Osteoblast (primary cell): ENCODE measurements at places on chromosomes 3 and 15. TPM values are rescaled to one million over a fixed set of nuclear protein-coding genes. Genes with fewer than 3 reads are reported as not detected.

- DNase-seq: no peak
Observed at GRCh38 chr3:58884453-58884852, 165.4 kb downstream of the CFAP20DC start.

Gene SNX22
- under 0.01 and 0.29 TPM in 2 replicates for total RNA-seq

DNA sequence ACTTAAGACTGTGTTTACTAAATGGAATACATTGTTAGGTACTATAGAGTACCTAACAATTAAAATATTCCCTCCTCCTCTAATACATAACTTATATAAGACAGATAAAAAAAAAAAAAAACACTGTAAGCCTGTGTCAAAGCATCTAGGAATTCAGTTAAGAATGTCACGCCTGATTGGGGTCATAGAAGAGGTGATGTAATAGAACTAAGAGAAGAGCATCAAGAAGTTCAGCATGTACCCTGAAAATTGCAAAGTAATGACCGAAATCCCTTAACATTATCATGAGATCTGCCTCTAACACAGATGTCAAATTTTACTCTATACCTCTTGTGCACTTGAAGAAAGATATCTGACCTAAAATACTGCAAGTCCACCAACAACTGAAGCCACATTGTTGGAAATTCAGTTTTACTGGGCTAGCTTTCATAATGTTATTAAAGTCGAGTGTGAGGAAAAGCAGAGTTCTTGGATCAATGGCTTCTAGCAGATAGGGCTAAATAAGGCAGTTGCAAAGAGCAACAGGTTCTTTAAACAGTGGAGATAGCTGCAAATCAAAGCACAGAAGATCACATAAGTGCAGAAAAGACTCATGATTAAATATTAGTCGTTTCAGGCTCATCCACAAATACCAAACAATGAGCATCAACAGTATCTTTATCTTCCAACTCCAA, 75.0 kb downstream of the TBL1XR1 start:
- DNase-seq: no peak

Gene SLC28A1
- total RNA-seq: not detected in 2 replicates

GRCh38 chr3:29099775-29100174, 181.1 kb upstream of the RBMS3 start:
- peak; percentile 6 for DNase-seq

Gene MESP2
- total RNA-seq: 0.72 and 1.5 TPM in 2 replicates

Gene RHOV
- 0.36 TPM in 1 of 2 replicates, not detected in the other for total RNA-seq

Gene SLC9A9
- 6.5 and 8.3 TPM in 2 replicates for total RNA-seq

GRCh38 chr15:81170511-81170910, 26.2 kb upstream of the IL16 start:
- DNase-seq: no peak

DNA sequence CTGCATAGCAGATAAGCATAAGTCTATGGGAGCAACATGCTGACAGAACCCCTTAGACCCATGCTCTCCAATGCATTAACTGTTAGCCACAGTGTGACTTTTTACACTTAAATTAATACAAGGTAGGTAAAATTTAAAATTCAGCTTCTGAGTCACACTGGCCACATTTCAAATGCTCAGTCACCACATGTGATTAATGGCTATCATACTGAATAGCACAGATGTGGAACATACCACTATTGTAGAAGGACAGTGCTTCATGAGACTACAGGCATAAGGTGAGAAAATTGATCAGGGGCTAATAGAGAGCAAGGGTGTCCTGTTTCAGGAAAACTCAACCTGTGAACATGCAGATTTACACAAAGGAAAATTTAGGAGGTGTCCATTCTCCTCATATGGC, 357.0 kb upstream of the SEMA6D start:
- no peak for DNase-seq

Gene LARP6
- 76.0 and 77.4 TPM in 2 replicates for total RNA-seq

- DNase-seq: no peak
Observed at GRCh38 chr3:159907828-159908227, 80.8 kb upstream of the IL12A start.

Gene MEX3B
- 11.2 and 15.2 TPM in 2 replicates for total RNA-seq

GRCh38 chr3:13260259-13261103, 159.6 kb downstream of the NUP210 start:
- DNase-seq: peak; percentile 69

Gene ZDHHC23
- total RNA-seq: 0.88 and 1.1 TPM in 2 replicates

DNA sequence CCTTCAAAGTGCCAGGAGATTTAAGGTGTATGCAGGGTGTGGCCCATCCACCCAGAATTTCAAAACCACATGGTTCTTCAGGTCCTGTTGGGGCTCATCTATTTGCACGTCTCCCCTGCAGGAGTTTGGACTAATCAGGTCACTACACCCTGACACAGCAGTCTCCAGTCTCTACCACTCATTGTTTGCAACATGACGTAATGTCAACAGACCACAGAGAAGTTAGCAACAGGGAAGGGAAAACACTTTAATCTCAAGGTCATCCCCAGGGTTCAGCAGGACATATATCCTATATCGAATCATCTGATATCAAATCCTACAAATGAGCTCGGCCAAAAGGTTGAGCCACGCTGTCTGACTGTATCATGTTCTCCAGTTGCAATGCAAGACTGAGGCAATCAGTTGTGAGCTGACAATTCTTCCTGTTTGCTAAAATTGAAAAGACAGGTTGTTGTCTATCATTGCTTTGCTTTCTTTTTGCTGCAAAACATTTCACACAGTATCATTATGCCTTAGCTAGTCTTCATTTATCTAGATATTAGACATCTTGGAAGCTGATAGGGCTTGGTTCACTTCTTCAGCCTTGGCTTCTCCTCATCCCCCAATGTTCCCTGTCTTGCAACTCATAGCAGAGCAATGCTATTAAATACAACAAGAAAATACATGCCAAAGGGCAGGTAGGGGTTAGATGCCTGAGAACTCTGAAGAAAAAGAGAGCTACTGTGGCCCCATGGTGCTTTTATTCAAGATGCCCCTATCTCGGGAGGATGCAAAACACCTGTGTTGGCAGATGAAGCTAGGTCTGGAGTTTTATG, 13.4 kb upstream of the LEKR1 start:
- DNase-seq: no peak

Gene SLC2A2
- total RNA-seq: not detected in 2 replicates

Gene GAP43
- 2.1 and 3.6 TPM in 2 replicates for total RNA-seq

DNA sequence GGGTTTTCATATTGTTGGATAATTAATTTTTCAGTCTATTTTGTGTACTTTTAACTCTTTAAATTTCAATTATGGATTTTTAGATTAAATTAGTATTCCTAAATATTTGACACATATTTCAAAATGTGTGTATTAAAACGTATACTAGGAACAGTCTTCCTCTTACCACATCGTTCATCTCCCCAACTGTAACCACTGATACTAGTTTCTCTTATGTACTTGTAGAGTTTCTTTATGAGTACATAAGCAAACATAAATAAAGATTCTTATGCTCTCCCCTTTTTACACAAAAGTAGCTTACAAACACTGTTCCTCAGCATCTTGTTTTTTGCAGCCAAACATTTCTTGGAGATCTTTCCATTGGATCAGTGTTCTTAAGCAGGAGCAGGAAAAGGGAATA, 45.9 kb downstream of the CMSS1 start:
- no peak for DNase-seq

- peak; percentile 66 for DNase-seq
Observed at GRCh38 chr3:137768361-137769321, 4.5 kb downstream of the SOX14 start.

DNA sequence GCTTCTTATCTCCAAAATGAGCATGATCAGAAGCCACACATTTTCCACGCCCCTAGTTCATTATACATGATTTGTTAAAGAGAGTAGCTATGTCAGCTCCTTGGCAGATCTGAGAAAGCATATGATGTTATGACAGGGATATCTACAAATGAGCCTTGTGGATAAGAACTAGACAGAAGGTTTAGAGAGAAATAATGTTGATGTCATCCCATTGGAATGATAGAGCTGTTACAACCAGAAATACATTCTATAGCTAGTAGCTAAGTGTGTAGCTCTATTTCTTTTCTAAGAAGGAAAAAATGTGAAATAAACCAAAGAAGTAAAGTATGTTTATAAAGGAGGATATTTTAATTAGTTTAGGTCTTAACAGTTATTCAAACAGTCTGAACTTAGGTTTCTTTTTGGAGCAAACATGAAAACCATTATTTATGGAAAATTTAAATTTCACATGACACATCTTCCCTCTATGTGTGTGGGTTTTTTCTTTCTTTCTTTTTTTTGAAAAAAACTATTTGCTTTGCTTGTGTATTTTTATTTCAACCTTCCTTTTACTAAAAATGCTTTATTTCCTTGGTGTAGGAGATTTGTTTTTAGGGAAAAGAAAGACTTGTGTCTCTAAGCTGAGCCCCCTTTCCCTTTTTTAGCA, 167.7 kb downstream of the GHSR start:
- DNase-seq: no peak

GRCh38 chr3:50340448-50341329, at the start of gene RASSF1:
Gene RASSF1 (minus strand): TSS chr3:50340836. CDS start chr3:50340805, 31 bp downstream.
- DNase-seq: peak; percentile 96

DNA sequence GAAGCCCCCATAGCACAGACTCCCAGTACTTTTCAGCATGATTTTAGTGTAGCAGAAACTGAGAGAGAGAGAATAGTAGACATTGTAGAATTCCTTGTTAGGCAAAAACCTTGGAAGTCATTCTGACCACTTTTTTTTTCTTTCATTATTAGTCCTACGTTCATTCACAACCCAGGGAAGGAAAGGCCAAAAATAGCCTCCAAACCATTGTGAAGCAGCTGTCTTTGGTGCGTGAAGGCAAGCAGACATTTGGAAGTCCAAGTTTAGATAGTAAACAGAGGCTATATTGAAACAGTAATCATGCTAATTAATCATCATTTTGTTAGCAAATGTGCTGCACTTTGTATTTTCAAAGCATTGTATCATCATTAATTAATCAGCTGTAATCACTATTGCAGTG, 34.5 kb downstream of the CCDC54 start:
- no peak for DNase-seq

Gene VWA5B2
- not detected in 2 replicates for total RNA-seq

DNA sequence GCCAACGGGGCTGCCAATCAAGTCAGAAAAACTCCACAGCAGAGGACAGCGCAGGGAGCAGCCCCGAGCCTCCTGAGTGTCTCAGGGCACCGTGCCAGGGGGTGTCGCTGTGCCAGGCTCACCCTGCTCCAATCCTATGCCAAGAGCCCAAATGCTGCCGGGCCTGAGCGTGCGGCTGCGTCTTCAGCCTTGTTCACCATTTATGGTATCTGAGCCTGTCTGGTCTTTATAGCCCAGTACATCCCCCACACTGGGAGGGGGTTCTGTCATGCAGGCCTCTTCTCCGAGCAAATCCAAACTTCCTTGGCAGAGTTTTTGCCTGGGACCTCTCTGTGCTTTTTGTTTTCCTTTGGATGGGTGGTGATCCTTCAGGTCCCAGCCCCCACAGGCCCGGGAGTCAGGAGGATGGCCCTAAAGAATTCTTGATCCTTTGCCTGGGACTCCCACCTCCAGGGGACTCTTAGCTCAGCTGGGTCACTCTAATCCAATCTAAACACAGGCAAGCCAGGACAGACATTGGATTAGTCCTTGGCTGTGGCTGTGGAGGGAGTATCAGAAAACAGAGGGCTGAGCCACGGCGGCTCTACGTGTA, 135.1 kb upstream of the HACD2 start:
- no peak for DNase-seq

Gene RLBP1
- total RNA-seq: under 0.01 TPM in 2 replicates

DNA sequence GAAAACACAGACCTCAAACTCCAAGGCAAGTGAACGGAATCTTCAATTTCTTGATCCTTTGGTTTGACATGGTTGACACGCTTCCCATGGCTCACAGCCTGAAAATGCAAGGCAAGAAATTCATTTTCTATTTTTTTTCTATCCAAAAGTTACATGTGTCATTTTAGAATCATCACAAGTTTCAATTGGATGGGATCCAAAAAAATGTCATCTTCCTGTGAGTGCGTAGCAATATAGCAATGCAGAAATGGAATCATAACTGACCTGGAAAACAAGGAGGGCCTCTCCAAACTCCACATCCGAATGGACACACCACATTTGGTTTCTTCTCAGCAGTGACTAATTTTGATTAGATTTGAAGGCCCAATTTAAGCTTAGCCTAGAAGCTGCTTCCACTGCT, 175.8 kb upstream of the ATP11B start:
- no peak for DNase-seq

- peak; percentile 83 for DNase-seq
Observed at GRCh38 chr3:49616491-49616941, 57.6 kb upstream of the APEH start.

- DNase-seq: no peak
Observed at GRCh38 chr3:25272090-25272489, 156.0 kb upstream of the RARB start.

DNA sequence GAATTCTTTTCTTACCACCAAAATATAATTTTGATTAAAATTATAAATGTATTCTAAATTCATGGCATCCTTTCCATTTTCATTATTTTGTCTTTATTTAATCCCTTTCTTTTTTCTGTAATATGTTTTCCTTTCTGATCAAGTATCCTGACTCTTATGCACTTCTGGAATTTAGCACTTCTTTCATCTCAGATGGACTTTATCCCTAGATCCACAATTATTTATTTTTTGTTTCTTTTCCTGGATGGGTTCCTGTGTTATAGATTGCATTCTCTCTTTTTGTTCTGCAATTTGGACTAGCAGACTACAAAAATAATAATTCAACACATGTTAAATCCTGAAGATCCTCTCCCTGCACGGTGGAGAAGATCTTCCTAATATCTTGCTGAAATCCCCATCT, 76.9 kb upstream of the CDIN1 start:
- DNase-seq: no peak

DNA sequence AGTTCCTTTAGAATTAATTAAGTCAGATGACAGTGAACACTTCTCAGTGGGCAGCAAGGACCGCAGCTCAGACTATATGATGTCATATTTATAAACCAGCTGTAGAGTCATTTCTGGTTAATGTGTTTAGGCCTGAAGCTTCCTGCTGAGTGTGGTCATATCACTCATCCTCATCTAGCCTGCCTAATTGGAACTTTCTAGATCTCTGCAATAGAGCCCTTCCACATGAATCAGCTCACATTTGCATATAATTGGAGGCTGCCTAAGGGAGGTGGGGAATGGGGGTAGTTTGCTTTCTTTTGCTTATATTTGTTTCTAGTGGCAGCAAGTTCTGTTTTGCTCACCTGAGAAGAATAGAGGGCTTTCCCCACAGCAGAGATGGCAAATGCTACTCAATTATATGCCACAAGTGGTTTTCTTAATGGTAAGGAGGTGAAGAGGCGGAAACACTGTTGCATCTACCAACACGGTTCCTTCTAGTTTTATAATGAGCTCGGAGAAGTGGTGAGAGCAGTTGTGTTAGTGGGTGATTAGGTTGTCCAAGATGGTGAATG, 148.1 kb downstream of the KLHL25 start:
- DNase-seq: peak; percentile 17

Gene CLDN11
- total RNA-seq: 33.9 and 50.3 TPM in 2 replicates

- DNase-seq: no peak
Observed at GRCh38 chr3:127065138-127065427, 82.2 kb downstream of the PLXNA1 start.

Gene GABRB3
- total RNA-seq: under 0.01 and 1.5 TPM in 2 replicates
